ENCODE measurements at places on chromosomes 1 and 21.

GRCh38 chr1:6162773-6163172 is 17.3 kb downstream of the CHD5 start:
- DNase-seq, result no peak

GRCh38 chr1:178405137-178405536 is 91.6 kb downstream of the CLEC20A start:
- DNase-seq, result no peak

DNA sequence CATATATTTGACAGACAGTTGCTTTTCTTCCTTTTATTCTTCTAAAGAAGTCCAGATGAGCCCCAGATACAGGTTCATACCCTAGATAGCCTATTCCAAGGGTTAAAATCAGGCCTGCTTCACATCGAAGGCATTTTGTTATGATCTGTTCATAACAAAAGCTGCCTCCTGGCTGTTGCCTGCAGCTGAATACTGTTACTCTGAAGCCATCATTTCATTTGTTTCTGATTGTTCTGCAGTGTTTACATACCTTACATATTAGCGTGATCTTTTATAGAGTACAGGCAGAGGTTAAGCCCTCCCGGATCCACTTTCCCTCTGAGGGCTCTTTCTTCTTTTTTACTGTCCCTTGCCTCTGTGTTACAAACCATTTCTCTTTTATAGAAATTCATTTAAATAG is 219.0 kb upstream of the HOOK1 start:
- no peak for DNase-seq

GRCh38 chr21:34935898-34936297 is 113.2 kb downstream of the RUNX1 start:
- DNase-seq, result no peak

DNA sequence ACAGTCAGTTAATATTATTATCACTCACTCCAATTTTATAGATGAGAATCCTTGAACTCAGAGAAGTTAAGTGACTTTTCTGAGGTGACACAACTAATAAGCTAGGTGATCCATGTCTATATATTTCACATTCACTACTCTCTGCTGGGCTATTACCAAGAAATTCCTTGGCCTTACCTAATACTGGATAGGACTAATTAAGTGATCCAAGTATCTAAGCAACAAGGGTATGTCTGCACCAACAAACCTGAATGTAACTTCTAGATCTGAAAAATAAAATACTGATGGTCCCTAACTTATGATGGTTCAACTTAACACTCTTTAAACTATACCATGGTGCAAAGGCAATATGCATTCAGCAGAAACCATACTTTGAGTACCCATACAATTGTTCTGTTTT is 14.8 kb upstream of the CASQ2 start:
- DNase-seq, result no peak

Measured in NB4 (cell line).